NCI-H69 (cell line): ENCODE measurements at places on chromosomes 2 and 18.

DNA sequence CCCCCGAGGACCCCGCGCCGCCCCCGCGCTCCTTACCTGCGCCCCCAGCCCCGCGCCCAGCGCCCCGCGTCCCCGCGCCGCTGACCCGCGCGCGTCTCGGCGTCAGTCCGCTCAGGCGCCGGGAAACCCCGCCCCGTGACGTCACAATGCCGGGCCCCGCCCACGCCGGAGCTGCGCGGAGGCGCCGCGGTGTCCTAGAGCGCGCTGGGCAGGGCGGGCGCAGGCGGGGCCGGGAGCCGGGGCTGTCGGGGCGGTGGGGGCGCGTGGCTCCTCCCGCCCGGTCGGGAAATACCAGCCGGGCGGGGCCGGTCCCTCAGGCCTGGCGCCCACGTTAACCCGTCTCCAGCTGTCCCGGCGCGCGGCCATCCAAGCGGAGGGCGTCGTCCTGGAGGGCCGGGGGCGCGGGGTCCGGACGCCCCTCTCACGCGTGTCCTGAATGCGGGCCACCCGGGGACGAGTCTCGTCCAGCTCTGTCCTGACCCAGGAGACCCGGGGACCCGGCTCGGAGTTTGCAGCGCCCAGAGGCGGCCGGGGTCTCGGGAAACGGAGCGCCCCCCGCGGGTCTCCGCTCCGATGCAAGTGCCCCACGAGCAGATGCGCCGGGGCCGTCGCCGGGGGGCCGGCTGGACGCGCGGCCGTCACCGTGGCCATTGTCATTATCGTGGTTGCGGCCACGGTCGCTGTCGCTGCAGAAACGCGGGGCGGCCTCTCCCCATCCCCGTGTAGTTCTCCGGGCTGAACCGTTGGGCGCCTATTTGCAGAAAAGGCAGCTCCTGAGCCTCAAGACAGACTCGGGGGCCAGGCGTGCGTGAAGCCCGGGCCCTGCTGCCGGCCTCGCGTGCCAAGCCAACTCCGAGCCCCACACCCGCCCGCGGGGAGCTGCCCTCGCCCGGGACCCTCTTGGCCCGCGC lies at the start of gene SLC66A2:
Gene SLC66A2, minus strand, starts transcription at position 109 of the 911 bp plus-strand sequence. CDS start 727 bp downstream, outside the sequence.
- peak; percentile 96 for DNase-seq

DNA sequence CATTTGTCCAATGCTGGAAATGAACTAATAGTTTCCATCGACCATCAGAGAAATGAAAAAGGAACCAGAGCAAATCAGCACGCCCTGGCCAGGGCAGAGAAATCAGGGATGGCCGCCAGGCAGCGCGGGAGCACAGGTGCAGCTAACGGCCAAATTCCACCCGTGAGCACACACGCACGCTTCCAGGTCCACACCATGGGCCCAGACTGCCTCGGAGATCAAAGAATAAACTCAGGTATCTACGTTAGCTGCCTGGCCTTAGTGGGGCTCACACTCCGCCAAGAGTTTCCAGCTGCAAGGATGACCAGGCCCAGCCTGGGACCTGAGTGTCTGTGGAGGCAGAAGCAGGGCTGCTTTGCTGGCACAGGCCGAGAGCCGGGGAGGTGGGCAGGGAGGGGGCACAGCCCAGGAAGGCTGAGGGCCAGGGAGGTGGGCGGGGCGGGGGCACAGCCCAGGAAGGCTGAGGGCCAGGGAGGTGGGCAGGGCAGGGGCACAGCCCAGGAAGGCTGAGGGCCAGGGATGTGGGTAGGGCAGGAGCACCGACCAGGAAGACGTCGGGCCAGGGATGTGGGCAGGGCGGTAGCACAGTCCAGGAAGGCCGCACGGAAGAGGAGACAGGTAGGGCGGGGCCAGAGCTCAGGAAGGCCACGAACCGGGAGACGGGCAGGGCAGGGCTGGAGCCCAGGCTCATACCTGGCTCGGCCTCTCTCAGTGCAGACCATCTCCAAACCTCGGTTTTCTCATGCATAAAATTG lies 43.2 kb upstream of the SALL3 start:
- no peak for DNase-seq

DNA sequence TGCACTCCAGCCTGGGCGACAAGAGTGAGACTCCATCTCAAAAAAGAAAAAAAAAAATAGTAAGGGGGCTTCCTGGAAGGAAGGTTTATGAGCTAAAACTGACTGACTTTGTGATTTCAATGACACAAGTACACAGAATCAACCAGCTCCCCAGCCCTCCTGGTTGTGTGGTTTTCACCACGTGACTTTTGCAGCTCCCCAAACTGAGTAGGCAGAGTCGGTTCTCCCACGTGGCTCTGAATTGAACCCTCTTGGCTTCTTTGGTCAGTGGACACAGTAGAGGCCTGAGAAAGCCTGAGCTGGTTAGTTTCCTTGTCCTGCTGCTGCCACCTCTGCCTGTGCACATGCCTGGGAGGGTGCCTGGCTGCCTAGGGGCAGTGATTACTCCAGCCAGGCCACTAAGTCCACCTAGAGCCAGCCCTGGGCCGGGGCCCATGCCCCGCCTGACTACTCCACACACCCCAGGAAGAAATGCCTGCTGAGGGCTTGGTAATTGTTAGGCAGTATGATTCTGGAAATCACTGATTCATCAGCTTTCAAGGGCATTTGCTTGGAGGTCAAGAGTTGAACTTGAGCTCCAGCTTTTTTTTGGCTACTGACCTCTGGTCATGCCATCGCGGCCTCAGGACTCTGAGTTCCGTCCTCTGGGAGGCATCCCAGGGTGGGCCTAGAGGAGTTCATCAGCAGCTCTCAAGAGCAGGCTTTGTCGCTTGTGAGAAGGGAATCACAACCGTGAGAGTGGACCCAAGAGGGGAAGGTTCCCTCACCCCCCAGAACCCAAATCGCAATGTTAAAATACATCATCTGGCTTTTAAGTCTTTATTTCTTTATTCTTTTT lies 431.9 kb upstream of the HS6ST1 start:
- DNase-seq, result no peak

DNA sequence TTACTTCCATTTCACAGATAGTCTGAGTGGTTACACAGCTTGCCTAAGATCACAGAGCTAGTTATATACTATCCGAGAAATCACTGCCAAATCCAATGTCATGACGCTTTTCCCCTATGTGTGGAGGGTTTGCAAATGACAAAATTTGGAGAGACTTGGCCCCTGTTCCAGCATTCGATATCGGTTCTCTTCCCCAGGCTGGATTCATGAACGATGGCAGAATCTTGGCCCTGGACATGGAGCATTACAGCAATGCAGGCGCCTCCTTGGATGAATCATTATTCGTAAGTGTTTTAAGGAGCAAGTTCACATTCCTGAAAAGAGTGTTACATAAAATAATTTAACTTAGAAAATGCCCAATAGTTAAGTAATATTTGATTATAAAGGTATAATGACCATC lies 55.1 kb downstream of the AOX1 start:
- no peak for DNase-seq

GRCh38 chr2:218885981-218886947 lies 5.6 kb downstream of the WNT10A start:
- peak; percentile 86 for DNase-seq

DNA sequence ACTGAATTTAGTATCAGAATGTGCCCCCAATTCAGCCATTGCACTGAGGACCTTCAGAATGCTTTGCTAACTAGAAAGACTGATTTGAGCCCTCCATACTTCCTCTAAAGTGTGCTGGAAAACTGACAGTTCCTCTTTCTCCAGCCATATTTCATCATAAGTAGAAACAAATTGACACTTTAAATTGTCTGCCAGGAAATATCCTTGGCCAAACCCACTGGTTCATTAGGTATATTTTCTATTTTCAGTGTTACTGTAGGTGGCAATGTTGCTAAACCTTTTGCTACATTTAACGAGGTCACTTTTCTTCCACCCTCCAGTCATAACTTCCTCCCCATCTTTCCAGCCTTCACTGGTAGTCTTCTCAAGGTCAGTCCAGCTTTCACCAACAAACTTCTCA lies 21.5 kb downstream of the SP5 start:
- DNase-seq, result no peak

DNA sequence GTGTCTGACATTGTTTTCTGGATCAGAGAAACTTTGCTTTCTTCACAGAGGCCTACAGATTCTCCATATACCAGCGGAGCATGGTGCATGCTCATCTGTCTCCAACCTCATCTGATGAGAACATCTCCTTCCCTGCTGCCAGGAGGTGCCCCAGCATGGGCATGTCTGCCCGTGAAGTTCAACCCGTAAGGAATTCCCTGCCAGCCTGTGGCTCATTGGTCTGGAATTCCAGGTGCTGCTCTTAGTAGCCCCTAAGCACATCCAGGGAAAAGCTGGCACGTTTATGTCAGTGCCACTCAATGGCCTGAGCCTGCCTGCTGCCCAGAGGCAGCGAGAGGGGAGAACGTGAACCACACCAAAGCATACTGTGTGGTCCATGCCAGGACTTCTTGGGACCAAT lies 1.7 kb upstream of the SP100 start:
- DNase-seq, result no peak

DNA sequence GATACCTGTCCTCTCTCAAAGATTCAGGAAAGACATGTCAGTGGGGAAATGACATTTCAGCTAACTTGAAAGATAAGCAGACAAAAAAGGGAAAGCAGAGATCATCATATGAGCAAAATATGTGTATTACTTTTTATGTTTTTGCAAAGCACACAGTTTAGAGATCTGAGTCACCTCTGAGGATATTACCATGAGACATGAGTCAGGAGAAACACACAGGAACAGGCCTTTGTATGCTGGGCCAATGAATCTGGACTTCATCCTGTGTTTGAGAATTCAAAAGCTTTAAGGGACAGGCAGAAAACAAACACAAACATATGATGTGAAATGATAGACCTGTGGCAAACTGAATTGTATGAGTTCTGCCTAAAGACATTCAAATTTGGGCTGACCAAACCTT lies 306.0 kb upstream of the EPC2 start:
- DNase-seq, result no peak

DNA sequence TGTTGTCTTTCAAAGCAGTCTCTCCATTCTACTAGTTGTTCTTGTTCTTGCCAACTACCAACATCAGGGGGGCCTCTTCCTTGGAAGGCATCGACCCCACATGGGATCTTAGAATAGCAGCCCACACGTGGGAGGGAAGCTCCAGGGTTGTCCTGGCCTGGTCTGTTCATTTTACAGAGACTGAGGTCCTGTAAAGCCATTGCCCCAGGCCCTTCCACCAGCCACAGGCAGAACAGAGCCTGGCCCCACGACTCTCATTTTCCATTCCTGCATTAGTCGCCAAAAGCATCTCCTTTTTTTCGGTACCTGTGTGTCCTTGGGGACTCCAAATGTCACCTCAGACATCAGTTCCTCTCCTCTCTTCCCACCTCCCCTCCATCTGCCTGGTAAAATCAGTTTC lies 28.0 kb downstream of the CNGA3 start:
- DNase-seq, result peak; percentile 31

GRCh38 chr2:38866773-38867443 lies 8.8 kb downstream of the DHX57 start:
- DNase-seq, result no peak

DNA sequence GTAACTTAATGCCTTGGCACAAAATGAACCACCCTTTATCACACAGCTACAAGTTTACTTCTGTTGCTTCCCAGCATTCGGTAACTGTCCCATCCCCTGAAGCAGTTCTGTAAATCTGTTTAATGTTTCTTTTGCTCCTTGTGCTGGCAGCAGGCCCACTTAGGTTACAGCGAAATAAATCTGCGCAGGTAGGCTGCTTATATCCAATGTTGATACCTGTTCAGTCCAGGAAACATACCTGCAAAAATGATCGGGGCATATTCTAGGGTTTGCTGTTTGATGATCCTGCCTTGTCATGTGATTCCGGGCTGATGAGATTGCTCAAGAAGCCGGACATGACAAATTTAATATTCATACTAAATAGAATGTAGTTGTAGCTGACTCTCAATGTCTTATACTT lies 23.3 kb downstream of the PELI1 start:
- DNase-seq, result no peak

DNA sequence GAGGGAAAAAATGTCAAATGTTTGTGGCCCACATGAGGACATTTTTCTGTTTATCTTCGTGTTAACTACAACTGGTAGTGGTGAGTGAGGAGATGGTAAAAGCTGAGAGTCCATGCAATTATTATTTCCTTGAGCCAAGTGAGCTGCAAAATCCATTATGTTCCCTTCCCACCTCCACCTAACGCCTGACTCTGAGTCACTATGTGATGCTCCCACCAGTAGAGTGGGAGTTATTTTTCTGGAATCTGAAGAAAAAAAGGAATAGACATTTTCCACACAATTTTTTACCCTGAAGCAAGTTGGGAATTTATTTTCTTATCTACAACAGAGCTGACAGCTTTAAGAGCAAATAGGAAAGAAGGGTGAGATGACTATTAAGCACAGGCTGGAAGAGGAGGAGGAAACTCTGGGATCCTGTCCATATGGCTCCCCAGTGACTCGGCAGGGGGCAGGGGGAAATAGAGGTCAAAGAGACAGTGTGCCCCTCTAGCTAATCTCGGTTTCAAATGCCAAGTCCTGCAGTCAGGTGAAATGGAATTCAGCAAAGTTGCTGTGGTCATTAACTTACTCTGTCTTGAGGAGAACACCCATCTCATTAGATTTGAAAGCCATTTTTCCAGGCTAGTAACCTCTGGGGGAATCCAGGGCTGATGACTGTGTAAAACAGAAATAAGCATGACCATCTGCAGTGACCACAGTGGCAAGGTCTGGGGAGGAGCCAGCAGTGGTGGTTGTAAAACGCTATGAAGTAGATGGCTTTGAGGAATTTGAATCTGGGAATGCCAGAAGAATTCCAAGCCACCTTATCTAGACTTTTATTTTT lies 463.9 kb downstream of the STK39 start:
- peak; percentile 73 for DNase-seq

GRCh38 chr2:201890453-201890852 lies 84.1 kb downstream of the CDK15 start:
- DNase-seq, result no peak

- DNase-seq, result peak; percentile 50
Measured at GRCh38 chr2:42513252-42513918, 19.6 kb upstream of the KCNG3 start.

DNA sequence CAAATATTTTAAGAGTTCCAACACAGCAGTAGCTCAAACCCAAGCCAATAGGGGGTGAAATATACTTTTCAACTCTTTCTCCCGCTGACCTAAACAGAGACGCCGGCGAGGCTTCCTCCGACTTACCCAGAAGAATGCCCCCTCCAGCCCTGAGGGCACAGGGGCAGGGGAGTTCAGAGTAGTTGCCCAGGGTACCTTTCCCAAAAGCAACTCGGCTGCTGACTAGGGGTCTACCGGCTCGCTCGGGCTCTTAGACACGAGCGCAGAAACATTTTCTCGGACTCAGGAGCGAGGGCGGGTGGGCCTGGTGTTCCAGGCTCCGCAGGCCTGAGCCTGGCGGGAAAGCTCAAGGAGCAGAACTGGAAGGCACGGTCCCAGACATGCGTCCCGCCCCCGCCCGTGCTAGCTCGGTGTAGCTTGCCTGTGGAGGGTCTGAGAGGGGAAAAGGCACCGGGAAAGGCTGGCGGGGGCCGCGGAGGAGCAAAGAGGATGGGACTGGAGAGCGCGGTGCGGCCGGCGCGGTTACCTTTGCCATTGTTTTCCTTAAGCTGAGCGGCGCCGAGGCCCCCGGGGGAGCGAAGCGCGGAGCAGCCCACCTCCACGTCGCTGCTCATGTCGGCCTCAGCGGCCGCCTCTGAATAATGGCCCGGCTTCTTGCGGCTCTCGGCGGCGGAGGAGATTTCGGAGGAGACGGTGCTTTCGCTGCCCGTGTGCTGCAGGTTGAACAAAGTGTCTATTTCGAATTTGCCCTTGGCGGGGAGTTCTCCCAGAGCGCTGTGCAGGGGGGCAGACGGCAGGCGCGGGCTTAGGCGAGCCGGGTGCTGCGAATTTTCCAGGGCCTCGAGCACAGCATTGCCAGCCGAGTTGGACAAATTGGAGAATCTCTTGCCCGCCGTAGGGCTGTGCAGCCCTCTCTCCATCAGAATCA lies 674 bp downstream of the EVX2 start:
- DNase-seq, result no peak
